ENCODE measurements at places on chromosomes 11 and 22.

GRCh38 chr11:125025968-125026367 lies 37.1 kb upstream of the SLC37A2 start:
- DNase-seq = no peak

DNA sequence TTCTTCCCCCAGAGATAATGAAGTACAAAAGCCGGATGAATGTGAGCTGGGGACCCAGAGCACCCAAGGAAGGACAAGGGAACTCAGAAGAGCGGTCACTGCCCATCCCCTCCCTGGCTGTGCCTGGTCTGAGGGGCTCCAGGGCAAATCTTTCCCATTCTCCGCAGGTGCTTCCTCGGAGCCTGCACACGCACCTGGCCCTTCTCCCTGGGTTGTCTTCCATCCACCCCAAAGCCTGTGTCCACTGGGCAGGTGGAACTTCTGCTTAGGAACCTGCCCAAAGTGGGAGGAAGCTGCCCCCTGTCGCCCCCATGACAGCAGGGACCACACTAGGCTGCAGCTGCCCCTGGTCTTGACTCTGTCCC lies 121.0 kb upstream of the FGF3 start:
- no peak for DNase-seq

GRCh38 chr22:28769394-28770085 lies 3.0 kb upstream of the CCDC117 start:
- DNase-seq = no peak

GRCh38 chr22:47859881-47860525 lies 1097.6 kb downstream of the TBC1D22A start:
- DNase-seq = no peak

DNA sequence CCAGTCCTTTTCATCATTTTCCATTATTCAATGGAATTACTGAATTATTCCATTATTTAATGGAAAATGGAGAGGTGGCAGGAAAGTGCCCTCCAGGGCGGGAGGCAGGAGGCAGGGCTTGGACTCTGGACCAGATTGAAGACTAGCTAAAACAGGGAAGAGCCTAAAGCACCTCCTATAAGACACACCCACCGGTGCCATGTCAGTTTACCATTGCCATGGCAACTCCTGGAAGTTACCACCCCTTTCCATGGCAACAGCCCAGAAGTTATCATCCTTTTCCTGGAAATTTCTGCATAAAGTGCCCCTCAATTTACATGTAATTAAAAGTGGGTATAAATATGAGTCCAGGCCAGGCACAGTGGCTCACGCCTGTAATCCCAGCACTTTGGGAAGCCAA lies 443.7 kb downstream of the TBC1D22A start:
- DNase-seq = no peak

DNA sequence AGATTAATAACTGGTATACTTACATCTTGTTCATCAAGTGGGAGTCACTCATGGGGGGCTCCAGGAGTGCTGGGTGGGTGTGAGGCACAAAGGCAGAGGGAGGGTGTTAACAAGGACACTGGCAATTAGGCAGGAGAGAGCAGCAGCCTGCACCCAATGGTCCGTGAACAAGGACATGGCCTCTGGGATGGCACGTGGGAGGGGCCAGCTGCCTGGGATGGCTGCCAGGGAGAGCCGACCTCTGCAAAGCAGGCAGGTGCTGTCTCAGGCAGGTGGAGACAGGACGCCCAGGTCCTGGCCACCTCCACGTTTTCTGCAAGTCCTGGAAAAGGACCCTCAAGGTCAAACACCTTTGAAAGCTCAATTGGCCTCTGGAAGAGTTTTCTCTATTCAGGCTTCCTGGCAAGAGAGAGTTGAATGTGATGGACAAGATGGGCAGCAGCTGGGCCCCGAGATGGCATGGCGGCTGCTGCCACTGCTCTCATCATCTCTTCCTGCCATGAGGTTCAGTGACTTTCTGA lies 257.1 kb downstream of the BUD13 start:
- DNase-seq = no peak

GRCh38 chr11:122267602-122268001 lies 151.6 kb upstream of the BLID start:
- no peak for DNase-seq

DNA sequence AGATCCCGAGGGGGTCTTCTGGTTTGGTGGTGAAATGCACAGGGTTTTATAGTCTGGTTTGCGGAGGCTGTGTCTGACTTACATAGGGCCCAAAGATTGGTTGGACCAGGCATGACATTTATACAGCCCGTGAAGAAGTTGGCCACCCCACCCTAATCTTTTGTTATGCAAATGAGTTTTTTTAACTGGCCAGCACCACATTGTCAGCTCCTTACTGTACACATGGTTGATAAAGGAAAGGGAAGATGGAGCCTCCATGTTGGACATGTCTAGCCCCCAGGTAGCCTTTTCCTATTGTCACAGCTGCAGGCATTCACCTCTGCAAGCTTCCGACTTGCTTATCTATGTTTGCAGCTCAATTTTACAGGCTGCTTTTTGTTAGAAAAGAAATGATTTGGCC lies 70.1 kb downstream of the WT1 start:
- no peak for DNase-seq

DNA sequence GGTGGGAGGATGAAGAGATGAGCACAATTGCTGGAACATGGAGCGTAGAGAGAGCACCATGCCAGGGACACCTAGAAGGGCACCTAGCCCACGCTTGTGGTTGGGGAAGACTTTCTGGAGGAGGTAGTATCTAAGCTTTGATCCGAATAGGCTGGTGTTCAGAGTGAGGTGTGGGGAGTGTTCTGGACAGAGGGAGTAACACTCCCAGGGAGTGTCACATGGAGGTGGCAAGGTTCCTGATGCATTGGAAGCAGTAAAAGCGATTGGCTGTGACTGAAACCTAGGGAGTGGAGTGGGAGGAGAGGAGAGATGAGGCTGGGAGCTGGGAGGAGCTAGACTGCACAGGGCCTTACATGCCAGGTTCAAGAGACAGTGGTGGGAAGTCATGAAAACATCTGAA lies 188.0 kb upstream of the NCAM1 start:
- no peak for DNase-seq

DNA sequence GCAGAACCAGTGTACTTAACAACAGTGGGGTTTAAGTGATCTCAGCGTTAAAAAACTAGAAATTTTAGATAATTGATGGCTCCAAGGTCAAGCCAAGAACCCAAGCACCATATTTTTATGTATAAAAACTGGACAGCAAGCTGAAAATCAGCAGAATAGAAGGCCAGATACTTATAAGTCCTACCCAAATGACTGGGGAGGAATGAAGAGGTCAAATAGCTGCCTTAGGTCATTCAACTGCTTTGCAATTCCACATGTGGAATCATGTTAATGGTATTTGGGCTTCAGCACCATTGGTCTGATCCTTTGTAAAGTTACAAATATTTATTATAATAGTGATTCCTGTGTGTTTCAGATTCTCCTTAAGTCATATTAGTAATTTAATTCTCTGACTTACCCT lies 108.4 kb downstream of the FAT3 start:
- DNase-seq = no peak

- DNase-seq = no peak
These were observed 2.9 kb downstream of the SLC16A8 start for GRCh38 chr22:38080850-38081635.

GRCh38 chr11:72971192-72971967 lies 157.2 kb downstream of the ATG16L2 start:
- DNase-seq = no peak

DNA sequence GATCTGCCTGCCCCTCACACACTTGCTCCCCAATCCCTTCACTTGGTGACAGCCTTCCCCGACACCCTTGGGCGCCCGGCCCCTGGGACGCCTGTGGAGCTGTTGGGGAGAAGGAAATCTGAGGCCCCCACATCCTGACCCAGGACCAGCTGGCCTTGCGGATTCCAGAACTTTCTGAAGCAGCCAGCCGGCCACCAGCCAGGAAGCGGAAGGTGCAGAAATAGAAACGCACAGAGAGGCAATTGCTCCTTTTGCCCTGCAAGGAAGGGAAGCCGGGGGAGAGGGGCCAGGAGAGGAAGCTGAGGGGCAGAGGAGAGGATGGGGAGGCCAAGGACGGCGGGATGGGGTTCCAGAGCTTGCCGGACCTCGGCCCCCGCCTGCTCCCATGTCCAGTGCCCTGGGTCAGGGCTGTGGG lies 66.7 kb upstream of the LINC01488 start:
- DNase-seq = no peak

DNA sequence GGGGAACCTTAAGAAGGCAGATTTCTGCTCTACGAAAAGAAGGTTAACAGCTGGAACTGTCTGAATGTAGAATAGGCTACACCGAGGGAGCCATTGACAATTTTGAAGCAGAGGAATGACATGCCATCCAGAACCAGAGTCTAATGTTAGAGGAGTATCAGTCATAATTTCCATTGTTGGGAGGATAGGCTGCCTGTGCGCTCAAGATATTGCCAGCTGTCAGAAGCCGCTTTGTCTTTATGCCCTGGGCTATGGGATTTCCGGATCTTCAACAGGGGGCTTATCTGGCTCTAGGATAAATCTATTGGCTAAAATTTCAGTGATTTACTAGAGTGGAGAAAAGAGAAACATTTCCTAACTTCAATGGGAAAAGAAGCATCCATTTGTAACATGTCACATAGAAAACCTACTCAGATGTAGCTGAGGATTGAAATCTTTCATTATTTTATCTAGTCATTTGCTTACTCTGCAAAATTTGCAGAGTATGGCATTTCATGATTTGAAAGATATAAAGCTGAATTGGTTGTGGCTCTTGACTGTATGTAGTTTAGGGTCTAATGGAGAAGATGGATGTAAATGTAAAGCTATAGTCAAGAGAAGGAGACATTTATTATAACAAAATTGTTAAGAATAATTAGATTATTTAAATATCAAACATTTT lies 78.9 kb downstream of the ANO3 start:
- no peak for DNase-seq

DNA sequence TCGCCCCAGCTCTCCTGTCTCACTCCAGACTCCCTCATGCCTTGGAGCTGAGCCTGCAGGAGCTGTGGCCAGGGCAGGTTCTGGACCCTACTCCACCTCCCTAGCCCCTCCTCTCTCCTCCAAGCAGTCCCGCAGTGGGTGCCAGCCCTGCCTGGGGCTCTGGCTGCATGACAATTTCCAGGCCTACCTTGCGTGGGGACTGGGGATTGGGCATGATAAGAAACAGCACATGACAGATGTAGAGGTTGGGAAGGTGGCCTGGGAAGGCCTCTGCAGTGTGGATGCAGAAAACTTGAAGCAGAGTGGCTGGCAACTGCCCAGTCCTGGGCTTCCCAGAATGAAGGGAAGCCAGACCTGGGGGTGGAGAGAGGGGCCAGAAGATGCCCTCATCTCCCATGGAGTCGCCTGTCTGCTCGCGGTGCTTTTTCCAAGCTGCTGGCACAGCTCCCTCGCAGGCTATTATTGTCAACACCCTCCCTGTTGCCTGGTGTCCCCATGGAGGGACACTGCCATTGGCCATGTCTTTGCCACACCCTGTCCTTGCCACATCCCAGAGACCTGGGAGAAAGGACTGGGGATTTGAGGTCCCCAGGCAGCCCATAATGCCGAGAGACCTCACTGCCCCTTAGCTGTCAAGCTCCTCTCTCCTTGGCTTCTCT lies 48.9 kb upstream of the CDON start:
- DNase-seq = no peak

DNA sequence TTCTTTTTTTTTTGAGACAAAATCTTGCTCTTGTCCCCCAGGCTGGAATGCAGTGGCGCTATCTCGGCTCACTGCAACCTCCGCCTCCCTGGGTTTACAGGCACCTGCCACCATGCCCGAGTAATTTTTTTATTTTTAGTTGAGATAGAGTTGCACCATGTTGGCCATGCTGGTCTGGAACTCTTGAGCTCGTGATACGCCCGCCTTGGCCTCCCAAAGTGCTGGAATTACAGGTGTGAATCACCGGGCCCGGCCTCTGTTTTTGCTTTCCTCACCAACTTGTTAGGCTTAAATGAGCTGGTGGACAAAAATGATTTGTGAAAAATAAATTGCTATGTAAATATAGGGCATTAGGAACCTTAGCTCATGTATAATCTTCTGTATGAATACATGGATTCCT lies 3.5 kb downstream of the MEI1 start:
- no peak for DNase-seq

- no peak for DNase-seq
These were observed 5.6 kb downstream of the OSBPL5 start for GRCh38 chr11:3159296-3160190.

GRCh38 chr11:70556884-70557741 lies 158.8 kb downstream of the CTTN start:
- DNase-seq = no peak

DNA sequence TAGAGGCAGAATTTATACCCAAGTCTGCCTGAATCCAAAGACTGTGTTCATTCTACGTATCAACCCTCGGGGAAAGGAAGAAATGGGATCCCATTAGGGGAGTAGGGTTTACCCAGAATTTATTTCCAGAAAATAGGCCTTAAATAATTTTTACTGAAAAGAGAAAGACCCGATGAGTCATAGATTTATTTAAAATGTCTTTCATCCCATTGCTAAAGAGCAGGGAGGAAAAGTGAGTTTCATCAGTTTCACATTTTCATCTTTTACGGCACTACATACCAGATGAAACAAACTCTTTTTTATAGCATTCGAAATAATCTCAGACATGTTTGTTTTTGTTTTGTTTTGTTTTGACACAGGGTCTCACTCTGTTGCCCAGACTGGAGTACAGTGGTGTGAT lies 31.3 kb downstream of the SLC1A2 start:
- no peak for DNase-seq

- DNase-seq = no peak
These were observed 72.9 kb downstream of the TNRC6B start for GRCh38 chr22:40250608-40251007.

- DNase-seq = no peak
These were observed 48.8 kb downstream of the NAT10 start for GRCh38 chr11:34154059-34154875.

- no peak for DNase-seq
These were observed at the start of gene RAPSN for GRCh38 chr11:47448566-47449427. Gene RAPSN, minus strand, starts transcription at chr11:47449136. Its CDS starts 172 bp downstream, at chr11:47448964.

GRCh38 chr11:118705111-118705741 lies 25.8 kb upstream of the TREH start:
- DNase-seq = peak; percentile 36

- DNase-seq = no peak
These were observed 105.8 kb downstream of the PRMT3 start for GRCh38 chr11:20493340-20493739.

- no peak for DNase-seq
These were observed 34.3 kb downstream of the RCOR2 start for GRCh38 chr11:63882555-63883242.

GRCh38 chr22:32828150-32828549 lies 26.6 kb downstream of the TIMP3 start:
- DNase-seq = no peak

Data from effector CD4-positive, alpha-beta T cell (primary cell).